Kidney capillary endothelial cell (primary cell): ENCODE measurements at places on chromosomes 3 and 15.

DNA sequence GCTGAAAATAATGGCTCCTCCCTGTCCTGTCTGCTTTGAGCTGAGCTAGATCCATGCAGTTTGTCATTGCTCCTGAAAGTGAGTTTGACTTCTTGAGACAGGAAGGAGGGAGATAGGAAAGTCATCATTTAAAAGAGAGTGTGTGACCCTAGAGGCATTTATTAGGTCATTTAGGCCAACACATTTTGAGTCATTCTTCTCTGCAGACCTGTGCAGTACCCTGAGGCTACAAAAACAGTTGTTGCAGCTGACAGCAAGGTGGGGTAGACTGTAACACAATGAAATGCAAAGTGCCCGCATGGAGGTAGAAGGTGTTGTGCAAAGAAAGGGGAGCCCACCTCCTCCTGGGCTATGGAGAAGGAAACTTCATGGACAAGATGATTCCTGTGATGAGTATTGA is 102.8 kb upstream of the PFN2 start:
- DNase-seq, result no peak

- no peak for DNase-seq
These were observed 14.1 kb downstream of the FXR1 start for GRCh38 chr3:180926526-180926925.

DNA sequence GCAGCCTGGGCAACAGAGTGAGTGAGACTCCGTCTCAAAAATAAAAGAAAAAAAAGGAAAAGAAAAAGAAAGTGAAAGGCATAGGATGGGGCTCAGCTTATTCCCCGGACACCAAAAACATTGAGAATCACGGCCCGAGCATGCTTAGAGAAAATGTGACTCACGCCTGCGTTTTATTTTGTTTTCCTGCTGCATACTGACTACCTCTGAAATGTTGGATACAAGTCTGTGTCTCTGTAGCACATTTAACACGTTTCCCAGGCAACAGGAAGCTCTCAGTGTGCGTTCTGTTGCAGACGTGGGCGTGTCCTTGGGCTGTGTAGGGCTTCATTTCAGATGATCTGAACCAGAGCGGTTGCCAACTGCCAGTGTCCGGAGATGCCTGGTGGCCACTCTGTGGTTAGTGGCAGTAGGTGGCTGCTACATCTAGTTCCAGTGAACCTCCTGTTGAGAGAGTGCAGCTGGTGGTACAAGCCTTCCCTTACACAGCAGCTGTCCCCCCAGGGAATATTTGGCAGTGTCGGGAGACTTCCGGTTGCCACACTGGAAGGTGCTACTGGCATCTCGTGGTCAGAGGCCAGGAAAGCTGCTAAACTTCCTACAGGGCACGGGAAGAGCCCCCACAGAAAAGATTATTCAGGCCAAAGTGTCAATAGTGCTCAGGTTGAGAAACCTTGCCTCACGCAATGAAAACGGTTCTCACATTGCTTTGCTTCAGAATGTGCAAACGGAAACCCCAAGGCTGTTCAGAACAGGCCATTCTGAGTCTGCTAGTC is 3.0 kb downstream of the SLC51A start:
- peak; percentile 41 for DNase-seq

DNA sequence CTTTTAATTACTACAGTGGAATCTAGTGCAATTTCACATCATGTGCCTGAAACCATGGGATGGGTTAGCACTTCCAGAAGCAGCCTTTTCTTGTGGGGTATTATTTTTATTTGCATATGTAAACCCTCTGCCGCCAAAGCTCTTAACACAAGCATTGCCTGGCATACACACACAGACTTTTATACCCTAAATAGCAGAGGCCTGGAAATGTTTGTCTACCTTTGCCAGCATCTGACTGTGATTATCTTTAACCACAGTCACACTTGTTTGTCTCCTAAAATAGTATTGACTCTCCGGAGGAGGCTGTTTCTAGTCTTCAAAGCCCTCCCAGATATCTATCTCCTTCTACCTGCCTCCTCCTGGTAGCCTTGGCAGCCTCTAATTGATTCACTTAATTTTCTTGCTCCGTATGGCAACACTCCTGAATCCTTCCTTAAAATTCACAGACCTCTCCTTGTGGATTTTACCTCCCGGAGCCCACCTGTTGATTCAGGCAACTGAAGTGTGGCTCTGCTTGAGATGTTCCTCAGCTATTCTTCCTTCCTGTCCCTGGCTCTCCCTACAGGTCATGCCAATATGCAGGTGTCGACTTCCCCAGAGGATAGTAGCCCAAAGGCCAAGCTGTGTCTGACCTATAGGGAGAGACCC is 127.1 kb upstream of the UMPS start:
- no peak for DNase-seq

DNA sequence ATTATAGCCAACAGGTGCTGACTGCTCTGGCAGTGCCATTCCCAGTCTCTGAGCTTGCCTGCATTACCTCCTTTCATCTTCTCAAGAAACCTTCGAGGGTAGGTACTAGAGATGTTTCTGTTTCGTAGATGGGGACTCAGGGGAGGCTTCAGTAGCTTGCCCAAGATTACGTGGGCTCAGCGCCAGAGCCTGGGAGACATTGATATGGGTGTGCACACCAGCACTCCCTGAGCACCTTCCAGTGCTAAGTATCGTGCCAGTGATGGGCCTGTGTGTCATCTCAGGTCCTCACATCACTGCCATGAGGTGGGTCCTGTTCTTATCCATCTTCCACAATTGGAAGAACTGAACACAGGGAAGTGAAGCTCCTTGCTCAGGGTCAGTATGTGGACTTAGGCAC is 15.2 kb downstream of the TSEN2 start:
- no peak for DNase-seq

DNA sequence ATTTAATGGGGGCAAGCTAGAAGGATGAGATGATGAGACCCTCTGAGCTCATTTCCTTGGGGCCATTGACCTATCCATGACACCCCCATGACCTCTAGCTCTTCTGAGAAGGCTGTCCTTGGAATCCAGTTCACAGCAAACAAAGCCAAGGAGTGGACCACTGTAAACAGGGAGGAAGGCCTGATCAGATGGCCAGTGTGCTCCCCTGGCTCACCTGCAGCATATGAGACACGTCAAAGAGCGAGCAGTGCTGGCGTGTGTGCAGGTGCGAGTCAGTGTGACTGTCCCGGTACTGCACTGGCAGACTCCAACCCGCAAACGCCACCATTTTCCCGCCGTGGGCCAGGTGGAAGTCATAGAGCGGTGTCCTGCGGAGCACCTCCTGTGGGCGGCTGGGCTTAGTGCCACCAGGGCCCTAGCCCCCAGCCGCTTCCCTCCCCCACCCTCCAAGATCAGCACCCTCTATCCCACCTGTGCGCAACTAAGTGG is 339 bp downstream of the AMT start:
- DNase-seq, result no peak

DNA sequence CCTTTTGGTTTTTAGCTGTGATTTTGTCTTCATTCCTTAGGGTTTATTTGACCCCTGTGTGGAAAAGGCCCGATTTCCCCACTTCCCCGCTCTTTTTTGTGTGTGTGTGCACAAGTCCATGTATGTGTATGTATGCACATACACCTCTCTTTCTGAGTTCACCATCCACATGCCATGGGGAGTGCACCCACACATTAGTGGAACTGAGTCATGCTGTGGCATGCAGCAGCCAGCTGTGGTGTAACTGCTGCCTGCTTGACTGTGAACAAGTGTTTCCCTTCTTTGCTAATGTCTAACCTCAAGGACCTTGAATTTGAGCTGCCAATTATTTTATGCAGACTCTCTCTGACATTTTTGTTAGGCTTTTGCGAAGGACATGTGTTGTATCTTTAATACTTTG is 434.9 kb upstream of the TPM1 start:
- DNase-seq, result no peak

GRCh38 chr3:52456800-52457183 is 1.4 kb downstream of the NISCH start:
- no peak for DNase-seq

DNA sequence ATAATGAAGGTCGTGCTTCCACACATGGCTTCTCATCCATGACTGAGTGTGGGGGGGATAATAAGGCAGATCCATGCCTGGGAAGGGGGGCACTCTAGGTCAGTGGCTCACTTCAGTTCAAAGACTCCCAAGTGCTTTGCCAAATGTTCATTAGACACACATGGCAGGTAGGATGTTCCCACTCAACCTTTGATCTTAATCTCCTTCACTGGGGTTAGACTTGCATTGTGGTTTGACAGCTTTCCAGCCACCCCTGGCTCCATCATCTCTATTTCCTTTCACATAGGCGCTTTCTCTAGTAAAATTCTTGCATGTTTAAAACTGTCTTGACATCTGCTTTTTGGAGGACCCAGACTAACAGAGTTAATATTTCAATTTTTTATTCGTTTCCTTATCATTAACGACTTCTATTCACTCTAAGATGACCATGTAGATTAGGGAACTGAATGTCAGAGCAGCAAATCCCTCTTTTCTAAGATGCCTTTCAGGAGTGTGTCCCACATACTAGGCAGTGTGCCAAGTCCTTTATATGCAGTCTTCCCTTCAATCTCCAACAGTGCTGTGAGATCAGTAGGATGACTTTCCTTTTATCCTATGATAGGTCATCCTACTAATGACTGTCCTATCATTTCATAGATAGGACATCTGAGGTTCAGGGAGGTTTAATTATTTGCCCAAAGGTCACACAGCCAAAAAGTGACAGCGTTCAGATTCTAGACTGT is 57.9 kb downstream of the BTD start:
- DNase-seq, result no peak

- no peak for DNase-seq
These were observed 92.3 kb upstream of the COL8A1 start for GRCh38 chr3:99545941-99546580.

GRCh38 chr3:47533481-47533880 is 20.0 kb upstream of the ELP6 start:
- no peak for DNase-seq

DNA sequence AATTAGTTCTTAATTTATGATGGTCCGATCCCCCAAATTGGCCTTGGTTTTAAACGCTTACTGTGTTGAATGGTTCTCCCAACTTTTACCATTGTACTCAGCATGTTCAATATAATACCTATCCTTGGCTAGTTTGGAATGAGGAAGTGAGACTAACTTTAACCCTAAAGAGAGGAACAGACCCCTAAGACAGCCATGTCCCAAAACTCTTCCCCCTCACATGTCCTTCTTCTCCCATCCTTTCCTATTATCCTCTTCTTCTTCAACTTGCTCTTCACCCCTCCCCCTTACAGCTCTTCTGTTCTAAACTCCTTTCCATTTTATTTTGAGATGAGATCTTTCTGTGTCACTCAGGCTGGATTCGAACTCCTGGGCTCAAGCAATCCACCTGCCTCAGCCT is 116.5 kb downstream of the RBMS3 start:
- DNase-seq, result no peak

DNA sequence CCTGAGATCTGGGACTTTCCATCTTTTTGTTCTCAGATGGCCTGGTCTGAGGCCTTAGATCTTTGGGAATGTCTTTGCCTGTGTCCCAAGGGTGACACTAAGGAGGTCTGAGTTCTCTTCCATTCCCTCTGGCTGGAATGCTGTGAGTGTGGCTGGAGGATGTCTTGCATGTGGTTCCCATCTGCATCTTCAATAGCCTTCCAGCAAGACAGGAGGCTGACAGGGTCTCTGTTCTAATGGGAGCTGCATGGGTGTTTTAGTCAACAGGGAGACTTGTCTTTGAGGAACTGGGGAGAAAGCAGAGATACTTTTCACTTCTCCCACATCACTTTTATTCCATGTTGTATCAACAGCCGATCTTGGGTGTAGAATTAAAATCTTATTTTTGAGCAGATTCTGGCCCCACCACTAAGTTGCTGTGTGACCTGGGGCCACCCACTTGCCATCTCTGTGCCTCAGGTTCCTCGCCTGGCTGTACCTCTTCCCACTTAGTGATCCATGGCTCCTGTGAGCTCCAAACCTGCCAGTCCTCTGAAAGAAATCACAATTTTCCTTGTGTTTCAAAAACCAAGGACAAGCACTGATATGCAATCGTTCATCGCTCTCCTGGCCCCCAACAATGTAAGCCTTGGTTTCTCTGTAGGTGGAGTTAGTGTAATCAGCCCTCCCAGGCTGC is 75.2 kb downstream of the LSM3 start:
- no peak for DNase-seq

- DNase-seq, result no peak
These were observed 276.7 kb downstream of the CHL1 start for GRCh38 chr3:473033-473800.

- no peak for DNase-seq
These were observed 273.3 kb upstream of the ZPLD1 start for GRCh38 chr3:102161384-102162006.

DNA sequence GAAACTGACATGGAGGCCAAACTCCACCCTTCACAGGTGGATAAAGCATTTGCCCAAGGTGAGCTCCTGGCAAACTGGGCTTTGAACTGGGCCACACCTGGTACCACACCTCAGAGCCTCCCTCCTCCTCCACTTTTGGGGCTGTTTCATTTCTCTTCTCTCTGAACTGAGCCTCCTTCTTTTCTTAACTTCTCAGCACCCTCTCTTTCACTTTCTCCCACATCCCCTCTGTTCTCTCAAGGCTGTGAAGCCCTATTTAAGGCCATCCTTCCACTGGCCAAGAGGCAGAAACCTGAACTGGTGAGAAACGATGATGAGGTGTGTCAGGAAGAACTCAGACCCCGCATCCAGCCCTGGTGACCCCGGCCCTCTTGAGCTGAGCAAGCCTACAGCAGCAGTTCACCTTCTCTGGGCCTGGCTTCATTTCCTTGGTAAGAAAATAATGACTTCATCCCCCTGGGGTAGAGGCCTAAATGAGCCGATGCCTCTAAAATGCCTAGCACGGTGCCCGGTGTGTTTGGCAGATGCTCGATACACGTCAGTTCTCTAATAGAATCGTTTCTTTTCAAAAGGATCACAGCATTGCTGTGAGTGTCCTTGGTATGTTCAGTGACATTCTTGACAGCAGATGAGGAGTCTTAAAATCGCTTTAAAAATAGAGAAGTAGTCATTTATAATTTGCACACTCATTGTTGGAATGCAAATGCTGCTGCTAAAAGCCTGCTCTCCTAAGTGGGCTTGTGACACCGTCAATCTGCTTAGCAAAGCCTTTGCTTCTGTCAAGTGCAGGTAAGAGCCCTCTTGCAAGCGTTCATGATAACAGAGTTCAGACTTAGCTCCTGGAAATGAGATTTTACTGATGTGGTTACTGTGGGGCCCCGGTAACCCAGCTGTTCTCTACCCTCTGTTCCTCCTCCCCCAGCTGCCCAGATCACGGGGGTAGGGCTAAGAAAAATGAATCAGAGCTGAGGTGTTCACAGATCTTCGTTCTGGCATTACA is 97.7 kb upstream of the ATP2B2 start:
- DNase-seq, result no peak

DNA sequence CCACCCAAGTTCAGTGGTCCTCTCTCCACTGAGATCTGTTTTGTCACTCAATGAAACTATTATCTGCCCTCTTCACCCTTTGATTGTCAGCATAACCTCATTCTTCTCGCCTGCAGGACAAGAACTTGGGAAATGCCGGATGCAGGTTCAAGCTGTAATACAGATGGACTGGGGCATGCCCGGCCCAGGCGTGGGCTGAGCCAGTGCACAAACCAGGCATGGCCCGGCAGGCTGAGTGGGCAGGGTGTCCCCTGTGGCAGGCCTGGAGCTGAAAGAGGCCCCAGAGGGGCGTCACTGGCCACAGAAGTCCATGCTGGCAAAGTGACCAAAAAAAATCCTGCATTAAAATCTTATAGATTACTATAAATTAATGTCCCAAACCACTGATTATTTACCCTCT is 638.9 kb upstream of the EPHA6 start:
- DNase-seq, result no peak
